ENCODE measurements at places on chromosomes 7 and 10.

DNA sequence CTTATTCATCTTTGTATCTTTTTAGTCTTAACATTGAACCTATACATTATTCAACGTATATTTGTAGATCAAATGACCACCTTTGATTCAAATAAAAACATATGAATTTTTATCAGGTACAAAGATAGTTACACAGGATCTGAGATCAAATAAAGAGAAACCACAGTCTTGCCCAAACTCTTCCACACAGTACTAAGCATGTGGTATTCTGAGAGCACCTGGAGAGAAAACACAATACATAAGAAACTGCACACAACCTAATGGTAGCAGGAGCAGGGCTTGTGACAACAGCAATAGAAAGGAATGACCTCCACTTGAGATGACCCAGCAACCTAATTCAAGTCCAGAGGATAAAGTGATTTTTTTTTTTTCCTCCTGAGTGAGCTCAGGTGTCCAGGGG is 6.5 kb upstream of the WASL start:
- no peak for DNase-seq

DNA sequence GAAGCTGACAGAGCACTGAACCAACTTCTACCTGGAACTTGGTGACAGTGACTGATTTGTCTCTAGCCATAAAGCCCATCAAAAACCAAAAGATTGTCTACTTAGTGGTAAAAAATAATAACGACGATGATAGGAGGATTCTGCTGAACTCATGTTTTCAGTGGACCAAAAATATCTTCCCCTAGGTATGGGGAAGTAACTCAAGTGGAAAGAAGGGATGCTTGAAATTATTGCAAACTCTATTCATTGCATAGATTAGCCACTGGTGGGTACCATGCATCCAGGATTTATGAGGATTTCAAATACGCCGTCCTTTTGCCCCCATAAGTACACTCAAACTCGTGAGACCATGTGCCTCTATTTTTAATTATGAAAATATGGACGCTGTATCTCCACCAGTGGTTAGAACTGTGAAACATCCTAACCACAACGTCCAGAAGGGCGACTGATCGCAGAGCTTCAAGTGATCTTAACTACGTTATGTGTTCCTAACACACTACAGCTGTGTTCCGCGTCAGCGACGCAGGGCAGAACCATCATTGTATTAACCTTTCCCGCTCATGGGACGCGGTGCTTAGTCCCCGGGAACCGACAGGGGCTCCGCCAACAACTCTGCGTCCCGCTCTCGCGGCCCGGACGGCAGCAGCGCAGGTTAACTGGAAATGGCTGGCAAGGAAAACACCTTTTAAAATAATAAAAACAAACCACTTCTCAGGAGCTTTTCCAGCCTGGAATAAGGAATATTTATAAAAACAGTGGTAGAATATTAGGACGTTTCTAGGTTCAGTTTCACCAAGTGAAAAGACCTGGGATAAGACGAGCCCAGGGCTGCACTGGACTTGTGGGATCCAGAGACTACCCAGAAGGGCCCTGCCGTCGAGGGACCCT is 776 bp downstream of the PEX1 start:
- no peak for DNase-seq

DNA sequence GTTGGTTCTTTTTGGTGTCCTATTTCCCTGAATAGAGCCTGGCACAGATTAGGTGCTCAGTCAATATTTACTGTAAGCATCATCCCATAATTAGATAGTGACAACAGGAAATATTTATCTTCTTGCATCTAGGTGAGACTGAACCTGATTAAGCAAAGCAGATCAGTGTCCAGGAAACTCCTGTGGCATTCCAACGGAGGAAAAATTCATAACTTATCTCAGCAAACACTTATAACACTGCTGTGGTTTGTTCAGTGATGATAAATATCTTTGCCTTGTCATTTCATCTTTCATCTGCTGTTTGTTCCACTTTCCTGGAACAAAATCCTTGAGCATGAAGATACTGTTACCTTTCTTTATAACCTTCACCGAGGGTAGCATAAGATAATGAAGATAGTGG is 1160.3 kb upstream of the AUTS2 start:
- DNase-seq: no peak

- no peak for DNase-seq
Observed at GRCh38 chr7:20019757-20020432, 197.3 kb downstream of the MACC1 start.

DNA sequence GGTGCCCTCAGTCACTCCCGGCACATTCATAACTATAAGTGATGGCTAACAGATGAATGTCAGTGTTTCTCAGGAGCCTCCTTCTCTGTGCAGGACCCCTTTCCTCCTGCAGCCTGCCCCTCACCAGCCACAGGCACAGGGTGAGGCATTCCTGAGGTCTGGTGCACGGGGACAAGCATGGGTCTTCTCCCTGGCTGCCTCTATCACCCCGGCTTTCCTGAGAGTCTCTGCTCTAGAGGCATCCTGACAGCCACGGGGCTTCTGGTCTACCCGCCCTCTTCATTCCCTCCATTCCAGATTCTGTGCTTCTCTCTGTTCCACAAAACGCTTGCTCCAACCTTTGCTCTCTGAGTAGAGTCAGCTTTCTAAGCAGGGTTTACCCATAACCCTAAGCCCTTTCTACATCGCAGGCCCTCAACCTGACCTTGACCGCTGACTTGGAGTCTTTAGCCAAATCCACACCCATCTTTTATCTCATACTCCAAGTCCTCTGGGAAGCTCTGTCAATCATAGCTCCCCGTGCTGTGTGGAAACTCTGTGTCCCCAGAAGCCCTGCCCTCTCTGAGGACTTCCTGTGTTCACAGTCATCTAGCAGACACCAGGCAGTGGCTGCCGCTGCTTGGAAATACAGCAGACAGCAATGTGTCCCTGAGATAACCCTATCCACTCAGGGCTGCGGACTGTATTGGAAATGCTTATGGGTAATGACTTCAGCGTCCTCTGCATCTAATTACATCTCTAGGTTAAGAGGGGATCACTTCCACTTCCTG is 159.0 kb downstream of the SFMBT2 start:
- no peak for DNase-seq

DNA sequence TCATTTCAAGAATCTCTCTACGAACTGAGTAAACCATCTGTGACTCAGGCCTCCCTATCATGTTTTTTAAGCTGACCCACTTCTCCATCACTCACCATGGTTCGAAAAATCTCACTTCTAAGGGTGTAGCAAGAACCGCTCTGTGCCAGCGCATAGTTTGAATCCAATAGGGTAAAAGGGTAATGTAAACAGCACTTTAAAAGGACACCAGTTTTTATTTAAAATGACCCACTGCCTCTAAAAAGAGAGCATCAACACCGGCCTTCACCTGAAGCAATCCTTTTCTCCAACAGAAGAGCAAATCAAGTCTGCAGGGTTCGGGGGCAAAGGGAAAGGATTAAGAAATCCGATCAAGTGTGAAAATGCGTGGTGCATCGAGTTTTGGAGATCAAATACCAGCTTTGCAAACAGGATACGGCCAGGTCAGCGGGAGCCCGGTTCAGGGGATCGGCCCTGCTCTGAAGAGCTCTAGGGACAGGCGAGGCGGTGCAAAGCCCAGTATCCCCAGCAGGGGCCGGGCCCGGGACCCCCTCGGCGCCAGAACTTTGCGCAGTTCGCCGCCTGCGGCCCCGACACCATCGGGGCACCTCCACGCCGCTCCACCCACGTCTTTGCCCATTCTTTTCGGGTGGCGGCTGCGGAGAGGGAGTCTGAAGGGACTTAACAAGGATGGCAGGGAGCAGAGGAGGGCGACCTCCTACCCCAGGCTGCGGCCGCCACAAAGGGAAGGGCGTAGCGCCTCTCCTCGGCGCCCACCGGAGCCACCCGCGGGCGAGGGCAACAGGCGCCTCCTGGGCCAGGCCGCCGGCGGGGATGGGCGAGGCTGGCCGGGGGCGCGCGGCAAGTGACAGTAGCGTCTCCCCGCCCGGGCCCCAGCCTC is 842 bp downstream of the NMT2 start:
- peak; percentile 13 for DNase-seq

DNA sequence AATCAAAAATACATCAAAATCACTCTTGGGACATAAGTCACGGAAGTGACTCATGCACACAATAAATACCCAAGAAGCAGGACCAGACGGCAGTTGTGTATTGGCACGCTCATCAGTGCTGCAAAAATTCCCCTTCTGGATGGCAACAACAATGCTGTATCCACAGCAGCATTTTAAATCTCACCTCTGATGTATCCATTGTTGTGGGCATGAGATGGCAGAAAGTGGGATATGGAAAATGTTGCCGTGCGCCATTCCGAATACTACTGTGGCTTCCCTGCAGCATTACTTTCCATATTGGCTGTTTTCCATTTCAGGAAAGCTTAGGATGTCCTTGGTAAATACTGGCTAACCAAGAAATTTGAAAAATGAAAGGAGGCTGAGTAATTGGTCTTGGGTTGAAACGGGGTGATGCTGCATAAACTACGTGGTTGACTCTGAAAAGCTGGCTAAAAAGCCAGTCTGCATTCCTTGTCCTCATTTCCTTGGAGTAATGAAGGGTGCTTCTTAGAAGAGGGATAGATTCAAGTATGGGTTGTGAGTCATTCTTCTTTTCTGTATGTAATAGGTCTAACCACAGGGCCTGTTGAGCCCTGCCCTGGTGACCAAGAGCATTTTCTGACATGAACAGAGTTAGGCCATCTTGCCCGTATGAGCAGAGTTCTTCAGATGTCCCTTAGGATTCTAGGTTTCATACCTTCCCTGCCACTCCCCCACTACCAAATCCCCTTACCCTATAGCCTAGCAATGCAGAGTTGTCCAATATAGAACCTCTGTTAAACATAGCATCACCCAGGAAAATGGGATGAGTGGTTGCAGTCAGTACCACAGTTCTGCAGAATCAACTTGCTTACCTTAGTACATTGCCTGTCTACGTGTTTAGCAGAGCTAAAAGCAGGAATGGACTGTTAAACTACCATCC is 36.3 kb upstream of the TOMM7 start:
- DNase-seq: no peak

GRCh38 chr7:70837589-70837988 is 294.4 kb upstream of the GALNT17 start:
- no peak for DNase-seq

DNA sequence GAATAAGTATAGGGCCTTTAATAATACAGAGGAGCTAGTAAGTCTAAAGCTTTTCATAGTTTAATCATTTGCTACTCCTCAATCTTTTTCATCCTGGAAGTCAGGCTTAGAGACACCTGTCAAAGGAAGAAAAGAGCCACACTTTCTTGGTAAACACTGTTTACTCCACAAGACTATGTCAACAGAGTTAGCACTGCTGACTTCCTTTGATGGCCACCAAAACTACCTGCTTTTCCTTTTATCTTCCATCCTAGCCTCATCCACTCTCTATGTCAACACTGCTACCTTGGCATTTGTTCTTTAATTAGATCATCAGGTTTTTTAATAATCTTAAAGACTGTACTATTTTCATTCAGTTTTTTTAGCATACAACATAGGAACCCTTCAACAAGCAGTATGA is 106.2 kb downstream of the ELAPOR2 start:
- no peak for DNase-seq

DNA sequence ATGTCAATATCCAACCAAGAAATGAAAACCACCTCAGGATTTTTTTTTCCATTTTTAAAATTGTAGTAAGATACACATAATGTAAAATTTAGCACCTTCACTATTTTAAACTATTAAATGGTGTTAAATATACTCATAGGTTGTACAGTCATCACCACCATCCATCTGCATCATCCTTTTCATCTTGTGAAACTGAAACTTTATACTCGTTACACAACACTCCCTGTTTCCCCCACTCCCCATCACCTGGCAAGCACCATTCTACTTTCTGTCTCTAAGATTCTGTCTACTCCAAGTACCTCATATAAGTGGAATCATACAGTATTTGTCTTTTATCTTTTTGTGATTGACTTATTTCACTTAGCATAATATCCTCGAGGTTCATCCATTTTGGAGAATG is 335.2 kb upstream of the NPSR1 start:
- no peak for DNase-seq

DNA sequence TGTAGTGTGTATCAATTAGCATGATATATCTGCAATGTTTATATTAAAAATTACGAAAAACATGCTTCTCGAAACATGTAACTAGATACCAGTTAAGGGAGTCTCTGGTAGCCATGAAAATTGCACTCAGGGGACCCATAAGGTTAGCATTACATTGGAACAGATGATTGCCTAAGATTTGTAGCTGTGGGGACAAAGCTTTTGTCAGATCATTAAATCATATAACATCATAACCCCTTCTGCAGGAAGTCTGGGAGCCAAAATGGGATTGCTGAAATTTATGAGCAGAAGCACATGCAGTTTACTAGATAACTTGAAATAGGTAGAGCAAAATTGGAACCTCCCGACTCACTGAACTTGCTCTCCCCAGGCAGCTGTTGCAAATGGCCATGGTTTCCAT is 235.0 kb upstream of the IGFBP3 start:
- no peak for DNase-seq

GRCh38 chr10:31883397-31883796 is 45.2 kb downstream of the ARHGAP12 start:
- DNase-seq: no peak

DNA sequence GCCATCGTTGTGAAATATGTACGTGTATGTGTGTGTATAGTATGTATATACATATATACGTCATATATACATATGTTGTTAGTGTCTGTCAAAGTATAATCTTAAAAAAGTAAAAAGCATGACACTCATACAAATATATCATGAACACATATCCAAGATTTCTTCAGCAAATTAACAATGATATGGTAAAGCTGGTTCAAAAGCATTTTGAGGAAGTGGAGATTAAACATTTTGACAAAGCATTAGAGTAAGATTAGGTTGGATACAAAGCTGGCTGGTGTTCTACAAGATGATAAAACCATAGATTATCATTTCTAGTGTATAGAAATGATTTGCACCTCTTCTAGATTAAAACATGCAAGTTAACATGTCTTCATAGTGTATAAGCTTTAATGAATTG is 771 bp upstream of the NUDCD3 start:
- DNase-seq: no peak

DNA sequence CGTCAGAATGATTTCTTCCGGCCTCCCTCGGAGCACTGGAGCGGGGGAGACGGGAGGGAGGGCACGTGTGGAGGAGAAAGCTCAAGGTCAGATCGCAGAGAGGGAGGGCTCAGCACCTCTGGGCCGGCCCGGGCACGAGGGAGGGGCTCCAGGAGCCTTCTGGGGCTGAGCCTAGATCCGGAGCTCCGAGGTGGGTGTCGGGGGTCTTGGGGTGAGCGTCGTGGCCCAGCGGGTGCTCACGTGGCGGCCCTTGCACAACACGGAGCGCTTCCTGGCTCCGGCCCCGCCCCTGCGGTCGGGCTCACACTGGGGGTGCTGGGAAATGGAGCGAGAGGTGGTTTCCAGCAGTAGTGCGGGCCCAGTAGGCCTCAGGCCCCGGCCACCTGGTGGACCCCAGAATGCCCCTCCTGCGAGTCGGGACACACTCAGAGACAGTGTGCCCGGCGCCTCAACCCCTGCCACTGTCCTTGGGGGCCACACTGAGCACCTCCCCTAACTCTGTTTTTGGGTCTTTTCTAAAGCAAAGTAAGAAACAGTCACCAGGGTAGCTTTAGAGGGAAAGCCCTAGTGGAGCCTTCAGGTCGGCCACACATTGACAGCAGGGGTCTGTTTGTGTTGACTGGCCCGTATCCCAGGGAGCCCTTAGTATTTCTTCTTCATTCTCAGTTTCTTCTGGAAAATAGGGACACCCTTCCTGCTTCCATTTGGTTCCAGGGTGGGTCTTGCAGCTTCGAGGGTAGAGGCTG is 798 bp downstream of the PPIF start:
- DNase-seq: peak; percentile 59

- DNase-seq: no peak
Observed at GRCh38 chr10:114515298-114515914, 111.1 kb upstream of the AFAP1L2 start.

- DNase-seq: no peak
Observed at GRCh38 chr10:89904755-89905154, 203.4 kb downstream of the KIF20B start.

- DNase-seq: no peak
Observed at GRCh38 chr10:3710764-3711163, 74.2 kb downstream of the KLF6 start.

Data from tibial nerve (tissue), 4 donors.